Activated CD4-positive, alpha-beta T cell treated with anti-CD3 and anti-CD28 coated beads for 24 hours (primary cell): ENCODE measurements at places on chromosomes 2 and 18.

GRCh38 chr2:235539773-235540172, 45.9 kb downstream of the AGAP1 start:
- no peak for DNase-seq

GRCh38 chr2:242063850-242064249, 194.3 kb downstream of the RTP5 start:
- DNase-seq = no peak

DNA sequence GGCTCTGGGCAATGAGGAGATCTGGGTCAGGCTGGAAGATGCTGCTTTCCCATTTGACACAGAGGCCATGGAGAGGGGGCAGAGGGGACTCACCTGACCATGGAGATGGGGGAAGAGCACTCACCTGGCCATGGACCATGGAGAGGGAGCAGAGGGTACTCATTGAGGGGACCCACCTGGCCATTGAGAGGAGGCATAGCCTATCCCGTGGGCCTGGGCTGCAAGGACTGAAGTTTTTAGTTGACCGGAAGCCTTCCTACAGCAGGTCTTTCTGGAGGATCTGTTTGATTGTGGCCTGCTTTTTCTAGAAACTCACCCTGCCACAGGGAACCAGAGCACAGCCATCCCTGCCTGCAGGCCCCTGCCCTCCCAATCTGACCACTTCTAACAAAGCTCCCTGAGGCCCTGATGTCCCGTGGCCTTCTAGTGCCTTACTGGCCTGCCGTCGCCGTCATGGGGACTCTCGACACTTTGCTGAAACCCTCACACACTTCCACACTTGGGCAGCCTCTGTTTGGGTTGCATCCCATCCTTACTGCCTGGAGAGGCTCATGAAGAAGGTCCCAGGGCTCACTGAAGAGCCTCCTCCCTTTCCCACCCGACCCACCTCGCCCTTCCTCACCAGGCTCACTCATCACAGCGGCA, 5.1 kb upstream of the PROM2 start:
- no peak for DNase-seq

- no peak for DNase-seq
Measured at GRCh38 chr18:46068763-46069162, 3.3 kb downstream of the PSTPIP2 start.

GRCh38 chr18:48902023-48902855, 48.5 kb downstream of the SMAD7 start:
- no peak for DNase-seq

DNA sequence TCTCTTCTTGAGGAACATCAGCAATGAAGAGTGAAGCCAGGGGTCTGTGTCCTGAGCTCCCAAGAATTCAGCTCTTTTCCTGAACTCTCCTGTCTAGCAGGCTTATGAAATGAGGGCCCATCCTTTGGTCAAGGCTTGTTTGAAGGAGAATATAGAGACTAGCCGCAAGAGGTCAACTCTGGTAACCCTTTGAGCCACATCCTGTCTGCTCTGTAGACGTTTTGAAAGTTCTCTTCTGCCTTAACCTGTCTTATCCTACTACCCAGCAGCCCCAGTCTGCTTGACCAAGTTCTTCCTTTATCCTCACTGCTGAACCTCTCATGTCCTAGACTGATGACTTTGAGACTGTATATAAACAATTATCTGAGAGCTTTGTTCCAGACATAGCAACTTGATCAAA, 5.4 kb downstream of the SEMA4F start:
- DNase-seq = no peak

DNA sequence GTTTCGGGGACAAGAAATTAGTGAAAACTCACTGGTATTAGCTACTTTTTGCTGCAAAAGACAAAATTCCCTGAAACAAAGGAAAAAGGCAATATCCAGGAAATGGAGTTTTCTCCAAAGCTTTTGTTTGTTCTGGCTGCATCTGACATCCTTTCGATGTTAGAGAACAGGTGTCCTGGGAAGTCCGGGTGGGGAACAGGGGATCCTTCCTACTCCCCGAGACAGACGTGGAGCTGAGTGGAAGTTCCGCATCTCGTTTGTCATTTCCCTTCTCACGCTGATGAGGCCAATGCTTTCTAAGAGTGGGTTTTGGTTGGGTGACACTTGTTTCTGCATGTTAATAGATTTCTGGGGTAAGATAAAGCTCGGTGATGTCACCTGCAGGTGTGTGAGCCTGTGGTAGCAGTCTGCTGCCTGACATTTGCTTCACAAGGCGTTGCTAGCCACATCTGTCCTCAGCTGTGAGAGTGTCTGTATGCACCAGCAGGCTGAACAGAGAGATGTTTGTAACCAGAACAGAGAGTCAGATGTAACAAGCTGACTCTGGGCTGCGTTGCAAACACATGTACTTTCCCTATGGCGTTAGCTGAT, 125.9 kb downstream of the ACOXL start:
- peak; percentile 25 for DNase-seq

DNA sequence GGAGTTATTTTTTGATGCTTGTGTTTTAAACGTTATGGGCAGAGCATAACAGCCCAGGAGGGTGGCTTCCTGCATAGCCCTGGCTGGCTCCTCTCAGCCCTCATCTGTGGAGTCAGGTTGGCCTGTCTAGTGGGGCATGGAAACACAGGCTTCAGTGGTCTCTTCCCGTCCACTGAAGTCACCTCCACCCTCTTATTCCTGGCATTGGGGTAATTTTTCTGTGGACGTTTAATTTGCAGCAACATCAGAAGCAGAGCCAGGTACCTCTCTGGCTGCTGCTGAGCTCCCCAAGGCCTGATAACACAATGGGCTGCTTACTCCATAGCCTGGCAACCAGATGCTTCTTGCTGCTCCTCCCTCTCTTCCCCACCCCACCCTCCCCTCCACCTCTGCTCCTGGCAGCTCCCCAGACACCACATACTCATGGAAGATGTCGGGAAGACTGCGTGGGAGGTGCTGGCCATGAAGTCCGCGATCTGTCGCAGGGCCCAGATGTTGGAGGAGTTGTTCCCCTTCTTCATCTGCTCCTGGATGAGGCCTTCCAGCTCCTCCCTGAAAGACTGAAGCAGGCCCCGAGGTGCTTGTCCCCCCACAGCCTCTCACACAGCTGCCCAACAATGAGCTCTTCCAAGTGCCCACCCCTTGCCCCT, 64.0 kb downstream of the ADD2 start:
- DNase-seq = no peak

GRCh38 chr2:146677280-146677679, 1167.5 kb upstream of the ACVR2A start:
- DNase-seq = no peak

DNA sequence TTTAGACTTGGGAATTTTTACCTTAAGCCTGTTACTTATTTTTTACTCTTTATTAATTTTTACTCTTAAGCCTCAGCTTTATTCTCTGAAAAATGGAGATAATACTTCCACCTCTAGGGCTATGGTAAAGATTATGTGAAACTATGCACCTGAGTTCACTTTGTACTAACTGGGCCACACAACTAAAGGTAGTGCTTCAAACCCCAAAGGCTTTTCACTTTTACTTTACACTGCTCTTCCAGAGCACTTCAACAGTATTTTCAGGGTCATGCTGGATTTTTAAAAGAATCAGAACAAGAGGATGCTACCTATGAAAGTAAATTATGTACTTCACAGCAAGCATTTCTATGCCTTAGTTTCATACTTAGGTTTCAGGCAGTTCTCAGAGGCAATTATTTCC, 27.8 kb downstream of the MEX3C start:
- no peak for DNase-seq

DNA sequence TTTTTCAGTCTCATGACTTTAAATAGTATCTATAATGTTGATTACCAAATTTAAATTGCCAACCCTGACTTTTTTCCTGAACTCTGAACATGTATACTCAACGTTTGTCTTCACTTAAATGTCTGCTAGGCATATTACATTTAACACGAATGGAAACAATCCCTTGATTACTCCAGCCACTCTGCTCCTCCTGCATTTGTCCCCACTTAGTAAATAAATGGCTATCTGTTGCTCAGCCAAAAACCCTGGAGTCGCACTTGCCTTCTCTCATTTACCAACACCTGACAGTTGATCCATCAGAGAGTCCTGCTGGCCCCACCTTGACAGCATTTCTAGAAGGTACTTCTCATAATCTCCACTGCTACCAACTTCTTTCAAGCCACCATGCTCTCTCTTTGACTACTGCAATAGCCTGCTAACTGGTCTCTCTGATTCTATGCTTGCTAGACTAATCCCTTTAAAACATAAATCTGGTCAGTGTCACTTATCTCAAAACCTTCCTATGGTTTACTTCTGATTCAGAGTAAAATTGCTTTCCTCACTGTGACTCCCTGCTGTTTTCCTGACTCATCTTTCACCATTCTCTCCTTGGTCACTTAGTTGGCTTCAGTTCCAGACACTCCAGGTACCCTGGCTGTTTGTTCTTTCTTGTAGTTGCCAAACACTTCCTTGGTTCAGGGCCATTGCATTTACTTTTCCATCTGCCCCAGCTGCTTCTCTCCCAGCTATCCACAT, 31.9 kb downstream of the SPAG16 start:
- DNase-seq = no peak

DNA sequence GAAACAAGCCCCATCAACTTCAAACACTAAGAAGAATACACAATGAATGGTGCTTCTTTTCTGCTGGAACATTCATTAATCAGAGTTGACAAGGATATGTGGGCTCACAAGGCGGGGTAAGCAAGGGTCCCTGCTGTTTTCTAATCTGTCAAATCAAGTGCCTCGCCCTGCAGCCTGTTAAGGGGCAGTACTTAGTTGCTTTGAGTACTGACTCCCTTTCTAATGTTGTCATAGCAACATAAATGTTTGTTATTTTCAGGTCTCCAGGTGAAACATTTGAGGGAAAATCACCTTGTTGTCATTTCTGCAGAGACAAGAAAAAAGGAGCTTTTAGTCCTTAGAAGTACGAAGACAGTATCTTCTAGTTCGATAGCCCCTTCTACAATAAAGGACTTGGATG, 284.7 kb upstream of the PKDCC start:
- DNase-seq = no peak

- no peak for DNase-seq
Measured at GRCh38 chr2:158893474-158893873, 75.0 kb upstream of the TANC1 start.

DNA sequence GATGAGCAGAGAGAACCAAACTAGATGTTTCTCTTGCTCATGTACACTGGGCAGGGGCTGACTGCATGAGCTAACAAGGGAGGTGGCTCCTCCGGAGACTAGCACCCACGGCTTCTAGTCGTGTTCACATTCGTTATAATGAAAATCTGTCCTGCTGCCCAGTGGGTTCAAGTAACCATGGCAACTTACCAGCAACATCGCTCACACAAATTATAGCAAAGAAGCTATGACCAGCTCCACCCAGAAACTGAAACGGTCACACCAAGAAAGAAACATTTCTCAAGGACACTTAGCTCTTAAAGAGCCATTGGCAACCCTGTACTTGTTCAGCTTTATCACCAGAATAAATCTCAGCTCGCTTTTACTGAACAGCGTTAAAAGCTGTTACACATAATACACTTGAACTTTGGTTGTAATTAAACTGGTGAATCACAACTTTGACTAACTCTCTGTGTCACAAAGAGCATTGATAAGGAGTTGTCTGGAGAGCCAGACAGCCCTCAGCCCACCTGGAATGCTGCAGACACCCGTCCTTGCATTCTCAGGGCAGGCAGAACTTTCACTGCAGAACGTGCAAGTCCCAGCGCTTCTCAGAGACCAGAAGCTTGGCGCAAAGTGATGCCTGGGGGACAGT, 141.2 kb downstream of the PID1 start:
- DNase-seq = no peak

DNA sequence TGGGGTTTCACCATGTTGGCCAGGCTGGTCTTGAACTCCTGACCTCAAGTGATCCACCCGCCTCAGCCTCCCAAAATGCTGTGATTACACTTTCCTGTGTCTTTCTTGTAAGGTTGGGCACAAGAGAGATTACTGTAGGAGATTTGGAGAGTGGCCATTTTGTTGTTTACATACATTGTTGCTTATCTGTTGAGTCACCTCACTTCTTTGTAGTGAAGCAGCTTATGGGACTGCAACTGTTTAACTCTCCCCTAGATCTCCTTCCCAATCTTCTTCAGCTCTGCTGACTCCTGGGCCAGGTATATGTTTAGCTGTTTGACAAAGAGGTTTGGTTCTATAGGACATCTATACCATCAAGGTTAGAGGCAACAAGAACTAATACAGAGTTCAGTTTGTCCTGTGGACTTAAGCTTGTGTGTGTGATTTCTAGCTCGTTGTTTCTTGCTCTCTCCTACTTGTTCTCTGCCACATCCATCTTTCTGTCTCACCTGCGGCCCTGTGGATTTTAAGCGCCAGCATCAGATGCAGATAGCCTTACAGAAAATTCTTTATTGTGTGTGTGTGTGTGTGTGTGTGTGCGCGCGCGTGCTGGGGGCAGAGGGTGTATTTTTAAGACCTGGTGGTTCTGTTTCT, 95.4 kb downstream of the HAUS1 start:
- DNase-seq = no peak

- no peak for DNase-seq
Measured at GRCh38 chr2:238691596-238692491, 156.0 kb upstream of the TWIST2 start.

GRCh38 chr2:55009277-55010060, 40.8 kb downstream of the RTN4 start:
- no peak for DNase-seq

- no peak for DNase-seq
Measured at GRCh38 chr2:98731894-98732349, 990 bp upstream of the MGAT4A start.

- DNase-seq = no peak
Measured at GRCh38 chr2:223915071-223915470, 30.1 kb downstream of the WDFY1 start.

GRCh38 chr18:9849407-9850283, 36.1 kb upstream of the TXNDC2 start:
- no peak for DNase-seq

DNA sequence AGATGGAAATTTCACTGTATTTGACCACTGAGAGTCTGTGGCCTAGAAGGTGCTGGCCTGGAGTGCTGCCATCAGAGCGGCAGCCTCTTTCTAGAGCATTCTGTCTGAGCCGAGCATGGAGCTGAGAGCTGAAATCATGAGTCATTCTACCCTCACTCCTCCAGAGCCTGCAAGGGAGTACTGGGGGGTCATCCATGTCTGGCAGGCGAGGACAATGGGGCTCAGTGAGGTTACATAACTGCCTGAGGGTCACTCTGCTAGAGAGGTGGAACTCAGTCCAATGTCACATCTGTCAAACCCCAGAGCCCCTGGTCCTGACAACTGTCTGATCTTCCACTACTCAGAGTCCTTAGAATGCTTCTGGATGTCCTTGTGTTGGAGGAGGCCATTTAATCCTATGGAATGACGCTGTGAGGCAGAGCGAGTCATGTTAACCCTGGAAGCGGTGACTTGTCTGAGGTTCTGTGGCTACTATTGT, 65.3 kb downstream of the HAUS1 start:
- no peak for DNase-seq

GRCh38 chr18:58177004-58177717, 133.1 kb downstream of the NEDD4L start:
- DNase-seq = no peak

DNA sequence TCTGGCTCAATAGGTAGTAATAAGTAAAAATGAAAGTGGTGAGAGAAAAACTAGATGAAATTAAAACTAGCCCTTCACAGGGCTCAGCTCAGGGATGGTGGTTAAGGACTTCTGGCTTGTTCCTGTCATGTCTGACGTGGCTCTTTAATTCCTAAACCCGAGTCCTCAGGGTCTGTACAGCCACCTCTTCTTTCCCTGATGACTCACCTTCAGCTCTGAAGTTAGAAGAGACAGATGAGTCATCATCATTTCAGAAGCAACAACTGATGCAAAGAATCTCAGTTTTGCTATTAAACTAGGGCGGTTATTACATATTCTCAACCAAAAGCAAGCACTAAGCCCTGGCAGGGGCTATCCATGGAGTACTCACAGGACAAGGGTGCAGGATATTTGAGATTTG, 24.0 kb upstream of the ITGB6 start:
- DNase-seq = peak; percentile 15

GRCh38 chr2:98301469-98301868, 44.8 kb upstream of the CNGA3 start:
- DNase-seq = no peak
